ENCODE measurements at places on chromosomes 5 and 9.
A peak's percentile ranks its signal among the peaks of the same experiment; 100 is the strongest.

GRCh38 chr9:134049772-134050588, 17.8 kb downstream of the BRD3 start:
- DNase-seq, result no peak

- DNase-seq, result no peak
Observed at GRCh38 chr5:139745132-139745799, 50.3 kb upstream of the PSD2 start.

GRCh38 chr9:100440071-100440470, 13.1 kb downstream of the MSANTD3 start:
- no peak for DNase-seq

DNA sequence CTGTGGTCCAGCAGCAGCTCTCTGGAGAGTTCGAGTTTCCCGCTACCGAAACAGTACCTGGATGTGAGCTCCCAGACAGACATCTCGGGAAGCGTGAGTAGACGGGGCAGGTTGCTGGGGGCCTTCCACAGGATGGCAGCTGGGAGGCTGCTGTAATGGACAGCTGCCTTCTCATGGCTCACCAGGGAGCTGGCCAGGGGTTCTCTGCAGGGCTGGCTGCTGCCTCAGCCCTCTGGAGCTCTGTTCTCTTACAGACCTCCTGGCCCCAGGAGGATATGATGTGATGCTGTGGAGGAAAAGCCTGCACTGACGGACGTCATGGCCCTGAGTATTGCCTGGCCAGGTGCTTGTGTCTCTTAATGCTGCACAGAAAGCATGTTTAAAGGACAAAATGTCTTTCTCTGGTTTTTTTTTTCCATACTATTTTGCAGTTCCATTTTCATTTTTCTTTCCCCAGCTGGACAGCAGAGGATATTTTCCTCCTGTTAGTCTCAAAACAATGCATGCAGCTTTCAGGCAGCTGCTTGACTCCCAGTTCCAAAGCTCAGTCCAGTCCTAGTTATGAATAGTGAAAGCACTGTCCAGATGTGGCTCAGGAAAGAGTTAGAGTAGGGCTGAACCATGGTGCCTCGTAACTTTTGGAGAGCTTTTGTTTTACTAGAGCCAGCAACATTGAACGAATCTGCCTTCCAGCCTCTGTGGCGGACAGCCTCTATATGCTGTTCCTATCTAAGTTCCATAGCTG, 77.5 kb upstream of the RARS1 start:
- DNase-seq, result no peak

GRCh38 chr5:25701936-25702335, 1057.2 kb upstream of the CDH10 start:
- DNase-seq, result no peak

- no peak for DNase-seq
Observed at GRCh38 chr5:108798513-108799265, 51.0 kb downstream of the FER start.

GRCh38 chr9:92664394-92665152, 5.4 kb downstream of the IPPK start:
- no peak for DNase-seq

- DNase-seq, result no peak
Observed at GRCh38 chr5:119017994-119018393, 29.6 kb upstream of the DTWD2 start.

GRCh38 chr5:177290816-177291596, 12.5 kb downstream of the RAB24 start:
- DNase-seq, result no peak

DNA sequence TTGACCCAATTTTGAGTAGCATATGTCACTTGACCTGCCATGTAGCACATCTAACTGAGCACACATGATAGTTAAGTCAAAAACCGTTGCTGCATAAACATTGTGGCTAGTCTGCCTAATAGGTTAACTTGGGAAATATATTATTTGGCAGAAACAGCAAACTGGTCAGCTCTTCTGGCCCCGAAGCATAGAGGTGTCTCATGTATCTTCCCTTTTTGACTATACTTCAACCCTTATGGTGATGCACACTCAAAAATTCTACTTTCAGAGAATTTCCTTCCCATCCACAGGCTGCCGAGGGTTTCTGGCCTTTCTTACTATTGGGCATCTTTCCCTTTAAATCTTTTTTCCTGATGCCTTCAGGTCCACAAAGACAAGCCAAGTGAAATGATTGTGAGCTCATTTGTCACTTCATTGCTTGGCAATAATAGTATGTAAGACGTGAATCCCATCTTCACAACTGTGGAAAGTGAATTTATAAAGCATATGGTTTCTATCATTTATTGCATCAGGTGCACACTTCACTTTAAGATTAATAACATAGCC, 41.2 kb downstream of the MOCS2 start:
- DNase-seq, result no peak

DNA sequence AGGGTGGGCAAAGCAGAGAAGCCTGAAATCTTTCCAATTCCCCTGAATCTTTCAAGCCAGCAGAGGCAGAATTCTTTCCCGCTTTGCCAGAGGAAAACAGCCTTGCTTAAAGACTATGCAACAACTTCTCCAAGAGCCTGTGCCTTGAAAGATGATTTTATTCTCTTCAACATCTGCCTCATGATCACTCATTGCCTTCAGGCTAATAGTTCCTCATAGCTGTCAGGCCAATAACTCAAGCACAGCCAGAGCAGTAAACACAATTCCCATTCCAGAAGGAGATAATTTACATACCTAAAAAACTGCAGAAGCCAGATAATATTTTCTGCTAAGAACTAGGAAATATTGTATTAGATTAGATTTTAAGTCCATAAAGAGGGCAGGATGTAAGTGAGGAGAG, 92.3 kb upstream of the PUM3 start:
- DNase-seq, result no peak

GRCh38 chr5:38755181-38755580, 90.6 kb upstream of the OSMR start:
- DNase-seq, result no peak

DNA sequence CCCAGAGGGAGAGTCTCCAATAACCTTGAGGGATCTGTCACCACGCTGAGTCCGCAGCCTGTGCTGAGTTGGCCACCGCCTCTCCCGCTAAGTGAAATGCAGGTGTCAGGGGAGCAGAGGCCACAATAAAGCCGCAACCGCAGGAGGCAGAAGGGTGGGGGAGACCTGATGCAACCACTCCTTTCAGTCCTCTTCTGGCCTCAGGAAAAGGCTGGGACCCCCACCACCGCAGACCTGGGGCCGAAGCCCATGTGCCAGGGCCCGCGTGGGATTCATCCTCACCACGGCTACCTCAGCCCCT, 576 bp downstream of the MAP1B start:
- no peak for DNase-seq

DNA sequence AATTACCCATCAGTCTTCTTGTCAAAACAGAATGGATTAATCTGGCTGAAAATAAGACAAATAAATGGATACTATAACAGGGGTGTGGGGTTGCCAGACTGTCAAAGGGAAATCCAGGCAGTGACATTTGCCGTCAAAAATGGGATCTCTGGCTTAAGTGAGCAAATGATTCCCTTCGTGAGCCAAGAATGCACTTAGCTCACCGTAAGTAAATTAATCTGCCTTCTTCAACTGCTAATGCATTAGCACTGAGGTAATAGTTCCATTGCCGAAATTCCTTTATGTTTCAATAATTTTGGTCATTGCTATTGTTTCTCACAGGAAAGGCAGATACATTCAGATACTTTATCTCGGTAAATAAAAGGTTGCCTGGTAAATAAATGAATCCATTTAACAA, 377.8 kb downstream of the KIAA0825 start:
- DNase-seq, result no peak

DNA sequence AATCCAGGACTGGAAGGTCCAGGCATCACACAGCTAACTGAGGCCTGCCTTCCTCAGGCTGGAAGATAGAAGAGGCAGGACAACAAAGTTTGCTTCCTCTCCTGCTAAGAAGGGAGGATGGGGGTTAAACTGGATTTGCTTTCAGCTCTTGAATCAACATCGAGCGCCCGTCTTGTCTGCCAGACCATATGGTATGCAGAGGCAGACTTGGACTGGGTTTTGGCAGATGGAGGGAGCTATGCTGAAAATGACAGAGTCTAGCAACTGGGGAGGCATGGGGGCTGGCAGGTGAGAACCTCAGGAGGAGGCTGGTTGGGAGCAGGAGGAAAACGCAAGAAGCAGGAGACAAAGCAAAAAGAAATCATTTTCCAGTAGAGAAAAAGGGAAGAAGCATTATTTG, 289.5 kb upstream of the IL12B start:
- DNase-seq, result peak; percentile 89

- no peak for DNase-seq
Observed at GRCh38 chr9:84617411-84618029, 52.0 kb upstream of the NTRK2 start.

DNA sequence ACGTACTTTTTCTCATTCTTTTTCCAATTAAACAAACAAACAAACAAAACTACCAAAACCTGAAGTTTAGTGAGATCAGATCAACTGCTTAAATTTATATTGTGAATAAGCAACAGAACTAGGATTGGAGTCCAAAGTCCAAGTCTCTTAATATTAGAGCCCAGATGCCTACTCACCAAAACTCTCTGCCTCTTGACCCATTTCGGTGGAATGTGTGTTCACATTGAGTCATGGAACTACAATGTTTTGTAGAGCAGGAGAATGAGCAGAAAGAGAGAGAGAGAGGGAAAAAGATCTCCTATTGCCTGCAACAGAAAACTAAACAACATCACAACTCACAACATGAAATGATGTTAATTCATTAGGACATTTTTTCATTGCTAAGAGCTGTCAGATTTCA, 751.1 kb downstream of the TLR4 start:
- no peak for DNase-seq

GRCh38 chr9:87350915-87351314, 146.8 kb upstream of the DAPK1 start:
- no peak for DNase-seq

- no peak for DNase-seq
Observed at GRCh38 chr5:40958811-40959210, 49.5 kb downstream of the C7 start.

DNA sequence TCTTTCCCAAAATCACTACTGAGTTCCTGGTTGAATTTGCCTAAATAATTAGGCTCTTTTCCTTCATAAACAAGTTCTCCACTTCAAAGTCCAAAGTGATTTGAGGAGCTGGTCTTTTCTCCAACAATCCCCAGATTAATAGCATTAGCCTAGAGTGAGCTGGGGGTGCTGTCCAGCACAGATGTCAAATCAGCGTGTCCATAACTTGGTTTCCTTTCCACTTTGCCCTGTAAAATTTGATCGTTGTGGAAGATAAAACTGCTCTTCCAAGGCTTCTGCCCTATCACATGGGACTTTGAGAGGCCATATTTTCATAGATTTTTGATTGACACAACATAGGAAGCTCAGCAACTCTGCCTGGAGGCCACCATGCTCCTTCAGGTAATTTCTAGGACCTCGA, 134.7 kb upstream of the RORB start:
- DNase-seq, result no peak

GRCh38 chr9:85224729-85225128, 517.0 kb downstream of the AGTPBP1 start:
- no peak for DNase-seq

GRCh38 chr5:91329283-91329682, 53.8 kb downstream of the ARRDC3 start:
- no peak for DNase-seq

GRCh38 chr9:36637491-36638270, 65.0 kb downstream of the MELK start:
- peak; percentile 36 for DNase-seq

DNA sequence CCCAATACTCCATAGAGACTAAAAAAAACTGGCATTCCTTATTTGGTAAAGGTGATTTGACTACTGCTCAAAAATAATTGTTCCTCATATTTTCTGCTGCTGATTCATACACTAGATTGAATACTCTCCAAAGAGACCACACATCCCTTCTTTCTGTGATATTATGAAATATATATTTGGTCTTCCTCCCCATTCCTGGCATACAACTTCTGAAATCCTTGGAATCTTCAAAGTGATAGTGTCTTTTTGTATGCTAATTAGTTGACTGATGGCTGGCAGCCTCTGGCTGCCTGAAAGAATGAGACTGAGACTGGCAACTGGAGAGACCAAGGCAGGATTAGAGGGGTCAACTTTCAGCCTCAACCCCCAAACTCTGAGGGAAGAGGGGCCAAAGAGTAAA, 348.0 kb upstream of the RFX3 start:
- DNase-seq, result no peak

DNA sequence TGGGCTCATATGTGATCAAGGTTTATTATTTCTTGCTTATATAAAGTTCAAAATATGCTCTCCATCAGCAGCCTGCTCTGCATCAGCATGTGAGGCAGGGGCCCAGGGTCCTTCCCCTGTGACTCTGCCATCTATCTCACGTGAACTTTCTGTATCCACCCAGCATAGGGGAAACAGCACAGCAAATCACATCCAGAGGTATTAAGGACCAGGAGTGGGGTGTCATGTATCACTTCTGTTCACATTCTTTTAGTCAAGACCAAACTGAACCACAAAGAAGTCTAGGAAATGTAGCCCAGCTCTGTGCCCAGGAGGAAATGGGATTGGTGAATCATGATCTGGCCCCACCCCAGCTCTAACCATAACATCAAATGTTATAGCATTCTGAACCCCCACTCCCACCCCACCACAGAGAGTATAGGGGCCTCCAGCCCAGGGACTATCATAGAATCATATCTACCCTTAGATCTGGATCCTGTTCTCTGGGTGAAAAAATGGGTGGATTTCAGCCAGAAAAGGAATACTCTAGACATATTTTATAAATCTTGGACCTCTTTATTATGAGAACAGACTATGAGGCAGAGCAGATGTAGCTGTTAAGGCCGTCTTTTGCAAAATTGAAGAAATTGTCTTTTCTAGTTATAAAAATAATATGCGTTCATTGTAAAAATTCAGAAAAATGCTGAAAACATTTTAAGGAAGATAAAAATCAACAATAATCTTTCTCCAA, 473.7 kb downstream of the ARHGEF28 start:
- DNase-seq, result peak; percentile 65

Measured in spinal cord (tissue), 10 donors.